ENCODE measurements at places on chromosomes 5 and 9.

GRCh38 chr9:107281184-107281583 lies 1.9 kb upstream of the RAD23B start:
- DNase-seq, result no peak

GRCh38 chr5:61806491-61807020 lies 474.5 kb downstream of the ZSWIM6 start:
- DNase-seq, result no peak

- no peak for DNase-seq
Measured at GRCh38 chr5:56088967-56089829, 94.4 kb upstream of the IL6ST start.

DNA sequence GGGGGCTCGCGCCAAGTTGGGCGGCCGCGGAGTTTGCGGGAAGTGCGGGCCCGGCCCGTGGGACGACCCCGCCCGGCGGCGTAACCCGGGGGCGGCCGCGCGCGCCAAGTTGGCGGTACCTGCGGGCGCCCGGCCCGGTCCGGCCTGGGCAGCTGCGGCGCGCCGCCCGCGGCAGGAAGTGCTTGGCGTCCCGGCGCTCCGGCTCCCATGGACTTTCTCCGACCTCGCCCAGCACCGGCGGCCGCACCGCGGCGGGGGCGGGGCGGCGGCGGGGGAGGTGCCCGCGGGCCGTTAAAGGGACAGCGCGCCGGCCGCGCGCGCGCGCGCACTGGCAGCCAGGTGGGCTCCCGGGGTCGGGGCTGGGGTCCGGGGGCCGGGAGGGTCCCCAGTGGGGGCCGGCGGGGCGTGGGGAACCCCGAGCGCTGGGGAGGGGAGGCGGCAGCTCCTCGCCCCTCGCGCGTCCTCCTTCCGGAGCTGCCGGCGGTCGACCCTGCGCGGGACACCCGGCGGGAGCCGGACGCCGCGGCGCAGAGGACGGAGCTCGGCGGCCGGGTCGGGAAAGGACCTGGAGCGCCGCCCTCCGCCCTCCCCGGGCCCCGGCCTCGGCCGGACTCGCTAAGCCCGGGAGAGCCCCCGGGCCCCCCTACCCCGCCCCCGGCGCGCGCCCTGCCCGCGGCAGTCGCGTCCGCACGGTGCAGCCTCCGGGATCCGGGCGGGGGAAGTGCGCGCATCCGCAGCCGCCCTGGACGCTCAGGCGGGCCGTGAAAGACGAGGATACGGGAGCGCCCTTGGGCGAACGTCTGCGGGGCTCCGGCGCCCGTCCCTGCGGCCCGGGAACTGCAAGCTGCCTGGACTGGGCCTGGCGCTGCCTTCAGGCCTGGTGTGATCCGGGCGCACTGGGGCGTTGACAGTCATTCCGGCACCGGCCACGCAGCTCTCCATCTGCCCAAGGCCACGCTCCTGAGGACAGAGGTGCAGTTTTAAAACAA lies at the start of gene NACC2:
TSS of gene NACC2 (minus strand) at position 220 of the 989 bp plus-strand sequence. CDS start 44,768 bp downstream, outside the sequence.
- no peak for DNase-seq

DNA sequence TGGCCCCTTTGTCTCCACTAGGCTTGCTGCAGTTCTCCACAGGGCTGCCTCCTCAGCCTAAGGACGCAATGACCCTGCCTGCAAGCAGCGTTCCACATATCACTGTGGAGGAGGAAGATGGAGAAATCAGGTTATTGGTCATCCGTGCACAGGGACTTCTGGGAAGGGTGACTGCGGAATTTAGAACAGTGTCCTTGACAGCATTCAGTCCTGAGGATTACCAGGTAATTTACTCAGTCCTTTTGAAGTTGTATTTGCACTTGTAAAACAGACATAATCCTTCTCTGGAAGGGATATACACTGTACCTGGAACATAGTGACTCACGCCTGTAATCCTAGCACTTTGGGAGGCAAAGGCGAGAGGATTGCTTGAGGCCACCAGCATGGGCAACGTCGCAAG lies 116.6 kb downstream of the ADGRV1 start:
- no peak for DNase-seq

GRCh38 chr9:71755869-71756268 lies 12.4 kb downstream of the CEMIP2 start:
- no peak for DNase-seq

GRCh38 chr9:97635026-97635425 lies 1.4 kb downstream of the NCBP1 start:
- no peak for DNase-seq

DNA sequence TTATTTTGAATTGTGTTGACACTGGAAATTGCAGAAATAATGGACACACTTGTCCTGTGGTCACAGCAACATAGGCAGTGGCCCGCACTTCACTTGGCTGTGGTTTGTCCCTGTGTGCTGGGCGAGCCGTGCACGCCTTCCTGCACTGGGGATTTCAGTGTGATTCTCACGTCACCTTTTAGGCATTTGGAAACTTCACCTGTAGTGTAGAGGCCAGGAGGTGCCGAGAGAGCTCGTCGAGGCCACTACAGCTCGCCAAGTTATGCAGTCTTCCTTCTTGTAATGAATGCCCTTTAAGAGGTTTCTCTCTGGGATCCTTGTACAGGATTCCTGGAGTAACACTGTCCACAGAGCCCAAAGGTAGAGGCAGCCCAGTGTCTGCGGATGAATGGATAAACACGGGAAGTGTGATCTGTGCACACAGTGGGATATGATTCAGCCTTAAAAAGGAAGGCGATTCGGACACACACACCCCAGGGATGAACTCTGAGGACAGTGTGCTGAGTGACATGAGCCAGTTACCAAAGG lies 14.7 kb downstream of the TRAF2 start:
- no peak for DNase-seq

DNA sequence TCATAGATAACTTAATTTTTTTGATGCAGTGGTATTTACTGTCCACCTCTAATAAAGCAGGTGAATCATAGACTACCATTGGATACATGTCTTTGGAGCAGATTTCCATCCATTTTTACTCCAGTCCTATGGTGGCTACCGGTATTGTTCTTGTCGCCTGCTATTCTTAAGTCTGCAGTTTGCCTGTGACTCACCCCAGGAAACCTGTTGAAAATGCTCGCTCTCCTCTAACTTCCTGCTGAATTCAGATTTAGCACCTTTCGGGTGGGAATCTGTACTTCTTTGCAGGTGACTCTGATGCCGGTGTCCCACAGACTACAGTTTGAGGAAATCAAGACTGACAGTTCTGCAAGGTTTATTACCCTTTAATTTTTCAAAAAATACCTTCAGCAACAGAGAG lies 58.8 kb upstream of the DHFR start:
- no peak for DNase-seq

DNA sequence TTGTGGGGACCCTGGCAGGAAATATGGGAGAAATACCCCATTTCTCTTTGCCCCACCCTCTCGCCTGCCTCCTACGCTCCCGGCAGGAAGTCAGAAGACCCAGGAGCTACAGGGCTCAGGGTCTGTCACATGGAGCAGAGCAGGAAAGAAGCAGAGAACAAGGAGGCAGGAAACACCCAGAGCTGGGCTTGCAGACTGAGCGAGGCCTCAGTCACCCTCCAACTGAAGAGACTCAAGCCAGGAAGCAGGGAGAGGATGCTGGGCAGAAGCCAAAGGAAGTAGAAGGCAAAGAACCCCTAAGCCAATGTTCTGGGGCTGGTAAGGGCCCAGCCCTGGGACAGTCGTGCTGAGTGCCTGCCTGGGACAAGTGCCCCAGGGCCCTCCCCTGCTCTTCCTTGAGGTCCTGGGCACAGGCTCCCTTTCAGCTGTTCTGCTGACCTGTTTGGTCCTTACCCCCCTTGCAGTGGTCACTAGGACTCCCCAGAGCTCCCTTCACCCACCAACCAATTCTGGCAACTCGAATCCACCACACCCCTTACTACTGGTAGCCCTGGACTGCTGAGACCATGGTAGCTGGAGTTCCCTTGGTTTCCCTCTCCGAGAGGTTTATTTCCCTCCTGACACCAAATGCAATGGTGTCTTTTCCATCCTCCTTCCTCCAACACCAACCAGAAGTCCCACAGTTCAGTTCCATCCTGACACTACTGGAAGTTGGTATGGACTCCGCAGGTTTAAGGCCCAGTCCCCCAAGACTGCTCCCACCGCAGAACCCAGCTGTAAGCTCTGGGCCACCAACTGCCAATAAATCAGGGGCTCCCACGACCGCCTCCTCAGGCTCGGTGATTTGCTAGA lies 157.5 kb downstream of the COL23A1 start:
- no peak for DNase-seq

DNA sequence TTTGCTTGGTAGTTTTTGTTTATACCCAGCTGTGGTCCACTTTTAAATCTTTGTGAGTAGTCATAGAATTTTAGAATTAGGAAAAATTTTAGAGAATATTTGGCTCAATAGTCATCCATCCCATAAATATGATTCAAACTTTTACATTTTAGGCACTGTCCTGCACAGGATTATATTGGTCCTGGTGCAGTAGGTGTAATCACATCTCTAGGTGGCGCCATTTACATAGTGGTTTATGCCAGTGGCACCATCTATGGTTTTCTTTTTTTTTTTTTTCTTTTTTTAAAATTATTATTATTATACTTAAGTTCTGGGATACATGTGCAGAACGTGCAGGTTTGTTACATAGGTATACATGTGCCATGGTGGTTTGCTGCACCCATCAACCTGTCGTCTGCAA lies 260.7 kb upstream of the KCNN2 start:
- no peak for DNase-seq

GRCh38 chr5:74575741-74576538 lies 64.6 kb downstream of the ENC1 start:
- no peak for DNase-seq
